ENCODE measurements at places on chromosomes 2 and 18.

GRCh38 chr2:73059106-73059505, 12.4 kb downstream of the SFXN5 start:
- no peak for DNase-seq

- no peak for DNase-seq
These were observed 34.0 kb downstream of the LOXHD1 start for GRCh38 chr18:46622999-46623398.

DNA sequence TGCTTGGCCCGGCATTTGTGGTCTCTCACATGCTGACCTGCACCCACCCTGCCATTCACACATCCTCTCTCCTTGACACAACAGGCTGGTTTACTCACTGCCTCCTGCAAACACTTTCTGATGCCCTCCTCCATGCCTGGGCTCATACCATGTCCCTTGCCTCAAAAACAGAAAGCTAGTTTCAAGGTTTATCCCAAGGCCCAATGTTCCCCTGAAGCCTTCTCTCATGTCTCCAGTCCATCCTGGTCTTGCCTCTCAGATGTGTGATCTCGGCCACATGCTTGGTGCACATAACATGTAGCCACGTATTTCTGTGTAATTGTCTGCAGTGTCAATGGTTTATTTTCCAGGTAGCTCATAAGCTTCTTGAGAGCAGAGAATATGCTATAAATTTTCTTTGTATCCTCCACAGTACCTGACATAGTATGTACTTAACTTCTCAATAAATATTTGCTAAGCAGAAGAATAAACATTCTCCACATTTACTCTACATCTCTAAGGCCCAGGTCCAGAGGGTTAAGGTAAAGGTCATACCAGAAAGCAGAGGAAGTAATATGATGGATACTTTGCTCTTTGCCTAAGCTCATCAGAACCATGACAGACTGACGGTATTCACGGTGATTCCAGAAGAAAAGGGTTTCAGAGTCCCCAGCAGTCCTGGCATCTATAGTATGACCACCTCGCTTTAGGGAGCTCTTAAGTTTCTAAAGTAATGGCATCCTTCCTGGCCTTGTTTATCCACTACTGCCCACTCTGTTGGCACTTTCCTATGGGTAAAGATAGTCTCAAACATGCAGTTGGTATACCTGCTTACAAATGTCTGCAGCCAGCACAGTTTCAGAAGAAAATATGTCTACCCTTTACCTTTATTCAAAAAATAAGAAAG, 163.4 kb upstream of the ZFP36L2 start:
- DNase-seq: no peak

GRCh38 chr2:22536133-22536532, 848.8 kb upstream of the KLHL29 start:
- no peak for DNase-seq

GRCh38 chr2:54543733-54544396, 87.7 kb downstream of the SPTBN1 start:
- no peak for DNase-seq

DNA sequence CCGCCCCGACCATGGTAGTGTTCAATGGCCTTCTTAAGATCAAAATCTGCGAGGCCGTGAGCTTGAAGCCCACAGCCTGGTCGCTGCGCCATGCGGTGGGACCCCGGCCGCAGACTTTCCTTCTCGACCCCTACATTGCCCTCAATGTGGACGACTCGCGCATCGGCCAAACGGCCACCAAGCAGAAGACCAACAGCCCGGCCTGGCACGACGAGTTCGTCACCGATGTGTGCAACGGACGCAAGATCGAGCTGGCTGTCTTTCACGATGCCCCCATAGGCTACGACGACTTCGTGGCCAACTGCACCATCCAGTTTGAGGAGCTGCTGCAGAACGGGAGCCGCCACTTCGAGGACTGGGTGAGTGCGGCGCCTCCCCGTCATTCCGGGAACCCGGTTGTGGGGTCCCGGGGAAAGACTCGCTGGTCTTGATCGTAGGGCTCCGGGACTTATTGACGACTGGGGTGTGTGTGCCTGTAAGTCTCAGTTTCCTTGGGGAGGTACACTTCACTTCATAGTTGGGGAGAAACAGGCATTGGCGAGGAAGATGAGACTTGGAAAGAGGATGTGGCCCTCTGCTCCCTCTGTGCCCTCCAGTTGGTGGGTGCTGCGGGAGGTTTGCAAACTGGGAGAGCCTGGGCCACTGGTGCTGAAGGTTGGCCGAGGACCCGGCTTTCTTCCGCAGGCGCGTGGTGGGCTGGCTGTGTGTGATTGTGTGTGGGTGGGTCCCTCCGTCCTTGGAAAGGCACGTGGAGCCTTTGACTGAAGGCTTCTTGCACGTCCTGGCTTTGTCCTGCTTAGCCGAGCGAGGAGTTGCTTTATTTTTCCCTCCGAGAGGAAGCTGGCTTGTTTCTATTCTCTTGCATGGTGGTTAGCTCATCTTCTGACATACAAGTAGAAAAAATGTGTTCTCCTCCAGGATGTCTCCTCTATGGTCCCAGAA, 886 bp downstream of the PRKCE start:
- peak; percentile 70 for DNase-seq

- DNase-seq: no peak
These were observed 42.6 kb downstream of the HDAC4 start for GRCh38 chr2:239358062-239358754.

DNA sequence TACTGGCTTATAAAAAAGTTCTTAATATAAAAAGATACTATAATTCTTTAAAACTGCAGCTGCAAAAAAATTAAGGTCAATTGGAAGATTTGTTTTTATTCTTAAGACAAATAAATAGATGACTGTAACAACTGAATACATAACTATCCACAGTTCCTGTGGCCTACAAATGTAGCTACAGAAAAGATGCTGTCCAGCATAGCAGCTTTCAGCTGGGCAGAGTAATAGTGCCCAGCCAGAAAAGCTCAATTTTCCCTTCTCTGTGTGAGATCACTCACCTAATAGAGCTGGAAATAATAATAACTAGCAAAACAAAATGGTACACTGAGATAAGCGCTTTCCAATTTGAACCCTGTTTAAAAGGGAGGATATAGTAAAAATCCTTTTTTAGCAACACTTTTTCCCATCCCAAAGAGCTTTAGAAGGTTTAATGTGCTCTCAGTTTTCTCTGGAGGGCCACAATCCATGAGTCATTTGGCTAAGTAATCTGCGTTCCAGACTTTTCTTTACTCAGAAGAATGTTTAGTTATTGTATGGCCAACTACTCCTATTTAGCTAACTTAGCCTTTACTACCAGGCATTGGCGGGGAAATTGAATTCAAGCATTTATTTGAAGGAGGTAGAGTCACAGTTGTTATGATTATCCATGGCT, 158.1 kb upstream of the SLC39A10 start:
- DNase-seq: no peak

DNA sequence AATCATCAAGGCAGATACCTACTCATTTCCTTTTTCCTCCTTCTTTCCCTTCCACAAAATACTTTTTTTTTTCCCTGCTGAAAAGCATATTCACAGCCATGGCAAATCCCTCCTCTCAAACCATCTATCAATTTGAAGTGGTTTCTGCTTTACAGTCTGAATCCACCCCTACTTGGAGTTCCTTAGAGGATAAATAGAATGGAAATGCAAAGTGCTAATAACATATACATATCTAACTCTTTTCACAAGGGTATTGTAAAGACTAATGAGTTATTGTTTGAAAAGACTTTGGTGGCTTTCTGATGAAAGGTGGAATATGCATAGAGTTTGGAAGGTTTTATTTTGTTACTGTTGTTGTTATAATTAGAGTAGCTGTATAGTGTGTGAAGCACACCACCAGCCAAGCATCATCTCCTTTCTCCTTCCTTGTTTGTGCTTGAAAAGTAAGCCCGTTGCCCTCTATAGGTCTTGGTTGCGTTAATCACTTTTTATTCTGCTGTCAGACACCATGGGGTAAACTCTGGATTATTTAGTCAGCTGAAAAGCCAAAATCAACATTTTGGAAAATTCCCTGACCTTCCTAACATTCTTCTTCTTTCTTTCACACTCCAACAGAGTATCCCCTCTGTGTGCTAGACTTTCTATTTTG, 2126.9 kb upstream of the CELF4 start:
- no peak for DNase-seq

DNA sequence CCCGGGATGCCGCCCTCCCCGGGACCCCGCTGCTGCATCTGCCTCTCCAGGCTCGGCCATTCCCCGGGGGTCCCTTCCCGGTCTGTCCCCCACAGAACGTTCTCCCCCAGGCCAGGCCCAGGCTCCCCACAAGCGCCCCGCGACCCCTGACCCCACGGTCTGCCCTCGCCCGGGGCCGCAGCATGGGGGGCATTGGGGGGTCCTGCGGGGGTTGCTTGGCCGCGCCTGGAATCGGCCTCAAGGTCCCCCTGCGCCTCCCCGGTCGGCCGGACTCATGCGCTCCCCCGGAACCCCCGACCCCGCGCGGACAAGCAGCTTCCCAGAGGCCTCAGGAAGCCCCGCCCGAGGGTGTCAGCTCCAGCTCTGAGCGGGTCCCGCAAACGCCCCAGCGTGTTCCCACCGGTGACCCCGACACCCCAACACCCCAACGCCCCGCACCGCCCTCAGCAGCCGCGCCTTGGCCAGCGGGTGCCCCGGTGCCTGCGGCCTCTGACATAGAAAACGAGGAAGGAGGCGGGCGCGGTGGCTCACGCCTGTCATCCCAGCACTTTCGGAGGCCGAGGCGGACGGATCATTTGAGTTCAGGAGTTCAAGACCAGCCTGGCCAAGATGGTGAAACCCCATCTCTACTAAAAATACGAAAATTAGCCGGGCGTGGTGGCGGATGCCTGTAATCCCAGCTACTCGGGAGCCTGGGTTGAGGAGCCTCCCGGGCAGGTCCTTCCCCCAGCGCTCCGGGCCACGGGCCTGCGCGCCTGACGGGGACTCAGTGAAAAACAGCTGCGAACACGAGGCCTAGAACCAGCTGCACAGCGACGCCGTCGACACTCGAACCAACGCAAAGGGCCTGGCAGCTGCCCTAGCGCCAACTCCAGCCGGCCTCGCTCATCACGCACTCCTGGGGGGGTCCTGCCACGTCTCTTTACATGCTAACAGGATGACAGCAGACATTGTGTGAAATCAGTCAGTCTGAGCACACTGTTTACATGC, 61.8 kb upstream of the CTDP1 start:
- peak; percentile 31 for DNase-seq

DNA sequence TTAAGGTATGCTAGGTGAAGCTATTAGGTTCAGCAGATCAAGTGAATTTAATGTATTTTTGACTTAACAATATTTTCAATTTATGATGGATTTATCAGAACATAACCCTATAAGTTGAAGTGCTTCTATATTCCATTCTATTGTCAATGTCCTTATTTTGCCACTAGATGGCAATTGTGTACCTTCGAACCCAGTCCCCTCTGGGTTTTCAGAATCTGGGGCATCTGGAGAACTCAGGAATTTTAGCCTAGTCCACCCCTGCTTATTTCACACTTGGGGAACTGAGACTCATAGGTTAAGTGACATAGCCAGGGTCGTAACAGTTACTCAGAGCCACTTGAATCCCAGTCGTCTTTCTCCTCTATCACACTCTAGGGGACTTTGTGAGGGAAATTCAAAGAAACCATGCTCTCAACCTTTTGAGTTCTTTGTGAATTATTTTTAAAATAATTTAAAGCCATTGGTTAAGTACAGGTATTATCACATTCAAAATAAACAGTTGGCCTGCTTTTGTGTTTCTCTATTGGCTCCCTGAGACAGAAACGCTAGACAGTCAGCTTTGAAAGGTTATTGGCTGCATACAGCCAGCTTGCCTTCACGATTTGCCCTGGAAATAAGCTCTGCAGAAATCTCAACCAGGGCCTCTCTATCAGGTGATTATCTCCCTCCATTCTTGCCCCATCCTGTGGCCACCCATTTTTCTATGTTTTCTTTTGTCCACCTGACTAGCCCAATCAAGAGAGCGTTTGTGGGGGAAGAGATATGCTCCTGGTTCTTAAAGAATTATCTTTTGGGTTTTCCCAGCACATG, 145.0 kb downstream of the TTC27 start:
- peak; percentile 33 for DNase-seq

DNA sequence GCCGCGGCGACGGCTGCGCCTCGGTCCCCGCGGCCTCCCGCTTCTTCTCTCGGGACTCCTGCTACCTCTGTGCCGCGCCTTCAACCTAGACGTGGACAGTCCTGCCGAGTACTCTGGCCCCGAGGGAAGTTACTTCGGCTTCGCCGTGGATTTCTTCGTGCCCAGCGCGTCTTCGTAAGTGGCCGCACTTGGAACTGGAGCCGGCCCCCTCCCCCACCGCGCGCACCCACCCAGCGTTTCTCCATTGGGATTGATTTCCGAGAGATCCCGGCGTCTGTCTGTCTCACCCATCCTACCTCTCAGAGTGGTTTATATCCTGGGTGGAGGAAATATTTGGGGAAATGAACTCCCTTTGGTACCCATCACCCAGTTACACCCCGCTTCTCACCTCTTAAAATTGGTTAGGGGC, 498 bp downstream of the ITGAV start:
- peak; percentile 64 for DNase-seq

DNA sequence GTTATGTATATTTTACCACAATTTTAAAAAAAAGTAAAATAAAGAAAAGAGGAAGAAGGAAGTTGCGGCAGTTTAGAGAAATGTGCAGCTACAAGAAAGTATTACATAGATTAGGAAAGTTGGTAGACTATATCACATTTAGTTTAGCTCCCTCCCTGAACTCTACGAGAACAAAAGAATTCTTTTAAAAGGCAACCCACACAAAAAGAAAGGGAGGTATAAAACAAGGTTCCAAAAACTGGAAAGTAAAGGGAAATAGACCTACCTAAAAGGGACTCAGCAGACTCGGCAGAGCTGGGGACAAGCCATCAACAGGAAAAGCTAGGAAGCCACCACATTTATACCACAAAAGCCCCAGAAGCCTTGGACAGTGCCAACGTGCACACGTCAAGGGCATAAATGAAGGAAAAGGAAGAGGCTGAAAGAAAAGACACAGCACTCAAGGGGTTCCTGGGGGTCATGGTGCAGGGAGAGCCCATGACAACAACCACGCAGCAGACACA, 9.1 kb downstream of the TMEM127 start:
- no peak for DNase-seq

GRCh38 chr2:111046670-111047069, 74.0 kb upstream of the BCL2L11 start:
- no peak for DNase-seq

DNA sequence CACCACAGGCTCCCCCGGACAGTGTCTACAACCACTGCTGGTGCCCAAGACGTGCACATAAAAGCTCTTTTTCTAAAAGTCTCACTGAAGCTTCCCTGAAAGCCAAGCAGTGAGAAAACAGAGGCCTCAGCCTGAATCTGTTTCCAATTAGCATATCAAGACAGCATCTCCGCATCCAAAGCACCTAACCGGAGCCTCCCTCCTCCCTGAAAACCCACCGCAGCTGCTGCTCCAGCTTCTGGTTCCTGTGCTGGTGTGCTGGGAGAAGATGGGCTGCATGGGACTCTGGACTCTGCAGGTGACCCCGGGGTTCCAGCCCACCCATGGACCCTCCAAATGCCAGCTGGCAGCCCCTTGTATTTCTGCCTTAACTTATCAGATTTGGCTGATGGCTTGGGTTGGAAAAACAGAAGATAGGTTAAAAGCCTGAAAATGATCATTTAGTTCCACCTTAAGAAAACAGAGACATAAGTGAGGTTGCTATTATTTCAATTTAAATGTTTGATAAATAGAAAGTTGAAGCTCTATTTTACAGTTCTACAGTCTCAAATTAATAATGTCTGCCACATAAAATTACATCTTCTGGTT, 103.3 kb downstream of the TMEM18 start:
- no peak for DNase-seq

All from right hindlimb (tissue), 1 donor.